ENCODE measurements at places on chromosomes 6 and 20.
A peak's percentile ranks its signal among the peaks of the same experiment; 100 is the strongest.

DNA sequence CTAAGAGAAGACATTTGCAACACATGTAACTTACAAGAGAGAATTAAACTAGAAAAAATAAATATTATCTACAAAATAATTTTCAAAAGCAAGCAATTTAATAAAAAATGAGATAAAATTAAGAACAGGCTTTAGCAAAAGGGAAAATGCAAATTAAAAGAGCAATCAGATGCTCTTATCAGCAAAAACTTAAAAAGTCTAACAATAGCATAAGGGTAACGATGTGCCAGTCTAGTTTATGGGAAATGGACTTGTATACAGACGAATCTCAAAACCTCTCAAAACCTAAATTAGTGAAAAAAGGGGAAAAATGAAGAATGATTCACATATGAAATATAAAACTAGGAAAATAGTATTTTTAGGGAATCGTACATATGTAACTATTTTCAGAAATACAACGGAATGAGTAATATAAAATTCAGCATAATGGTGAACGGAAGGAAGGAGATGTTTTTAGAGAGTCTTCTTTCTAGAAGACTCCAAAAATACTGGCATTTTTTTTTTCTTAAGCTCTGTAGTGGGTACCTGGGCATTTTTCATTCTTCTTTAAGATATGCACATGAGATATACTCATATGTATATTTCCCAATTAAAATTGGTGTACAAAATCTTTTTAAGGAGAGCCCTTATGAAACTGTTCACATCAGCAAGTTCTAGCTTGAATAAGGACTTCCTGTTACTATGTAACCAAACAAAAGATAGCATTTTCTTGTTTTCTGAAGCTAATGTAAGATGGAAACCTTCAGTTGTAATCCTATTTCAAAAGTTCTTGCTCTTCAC, 927 bp upstream of the MANEA start:
- DNase-seq = no peak

DNA sequence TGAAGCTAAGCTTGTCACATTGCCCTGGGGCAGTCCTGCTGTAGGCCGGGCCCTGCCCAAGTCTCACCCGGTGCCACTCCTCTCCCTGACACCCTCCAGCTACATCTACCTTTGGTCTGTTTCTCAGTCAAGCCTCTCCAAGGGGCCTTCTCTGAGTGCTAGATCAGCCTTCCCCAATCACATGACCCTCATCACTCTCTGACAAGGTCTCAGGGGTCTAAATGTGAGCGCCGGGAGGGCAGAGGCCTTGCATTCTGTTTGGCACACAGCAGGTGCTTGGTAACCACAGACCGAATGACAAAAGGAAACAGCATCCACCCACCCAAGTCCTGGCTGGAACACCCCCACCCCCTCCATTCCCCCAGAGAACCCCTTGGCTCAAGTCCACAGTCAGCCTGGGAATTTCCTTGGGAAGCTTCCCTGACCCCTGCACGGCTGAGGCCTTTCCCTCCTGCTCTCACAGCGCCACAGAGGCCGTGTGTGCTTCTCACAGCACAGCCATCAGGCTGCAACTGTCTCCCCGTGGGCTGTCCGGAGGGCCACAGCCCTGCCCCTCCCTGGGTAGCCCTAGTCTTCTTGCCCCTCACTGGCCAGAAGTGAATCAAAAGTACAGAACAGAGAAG, 32.9 kb downstream of the PKIG start:
- DNase-seq = no peak

DNA sequence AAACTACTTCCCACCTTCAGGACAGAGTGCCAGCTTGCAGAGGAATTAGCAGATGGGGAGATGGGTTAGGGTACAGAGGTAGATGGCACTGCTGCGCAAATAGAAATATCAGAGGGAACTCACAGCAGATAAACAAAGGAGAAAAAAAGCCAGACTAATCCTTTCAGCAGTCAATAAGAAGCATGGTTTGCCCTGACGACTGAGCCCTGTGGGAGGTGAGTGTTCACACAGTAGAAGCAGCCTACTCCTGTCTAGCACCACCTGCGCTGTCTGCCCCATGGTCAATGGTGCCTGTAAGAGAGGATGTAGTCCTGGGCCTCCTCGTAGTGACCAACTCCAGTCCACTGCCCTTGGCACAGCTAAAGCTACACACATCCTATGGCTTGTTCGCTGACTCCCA, 174.1 kb downstream of the IBTK start:
- no peak for DNase-seq

DNA sequence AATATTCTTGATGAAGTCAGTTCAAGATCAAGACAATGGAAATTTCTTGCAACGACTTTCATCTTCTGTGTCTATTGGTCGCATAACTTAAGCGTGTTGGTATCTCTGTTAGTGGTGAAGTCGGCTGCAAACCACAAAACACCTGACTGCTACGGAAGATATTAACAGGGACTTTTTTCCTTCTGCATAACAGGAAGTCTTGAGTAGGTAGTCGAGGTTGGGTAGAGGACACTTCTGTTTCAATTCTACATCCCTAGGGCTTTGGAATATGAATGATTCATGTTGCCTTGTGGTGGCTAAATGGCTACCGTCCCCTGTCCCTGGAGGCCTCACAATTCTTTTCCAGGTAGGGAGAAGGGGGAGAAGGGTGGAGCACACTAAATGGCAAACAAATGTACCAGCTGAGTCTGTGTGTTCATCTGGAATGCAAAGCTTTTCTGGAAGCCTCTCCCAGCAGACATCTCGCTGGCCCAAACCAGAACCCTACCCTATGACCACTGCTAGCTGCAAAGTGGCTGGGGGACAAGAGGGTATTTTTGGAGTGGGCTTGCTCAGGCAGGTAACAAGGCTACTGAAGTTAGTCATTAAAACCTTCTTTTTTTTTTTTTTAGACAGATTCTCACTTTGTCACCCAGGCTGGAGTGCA, 34.6 kb upstream of the NKX2-2 start:
- DNase-seq = peak; percentile 37

DNA sequence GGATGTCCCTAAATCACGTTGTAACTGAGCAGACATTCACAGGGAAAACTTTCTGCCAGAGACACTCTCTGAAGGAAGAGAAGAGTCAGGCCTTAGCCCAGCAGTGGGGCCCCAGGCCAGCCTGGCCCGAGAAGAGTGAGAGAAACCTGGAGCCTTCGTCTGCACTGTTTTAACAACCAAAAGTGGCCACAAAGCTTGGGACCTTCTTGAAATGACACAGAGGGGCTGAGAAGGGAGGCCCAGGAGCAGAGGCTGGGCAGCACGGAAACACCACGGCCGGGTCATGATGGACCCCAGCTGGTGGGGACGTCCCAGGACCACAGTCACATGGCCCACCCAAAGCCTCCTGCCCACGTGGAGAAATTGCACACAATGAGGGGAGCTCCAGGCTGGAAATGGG, 126.8 kb upstream of the THBS2 start:
- DNase-seq = no peak

- DNase-seq = no peak
Measured at GRCh38 chr20:58647796-58648501, 3.1 kb upstream of the STX16 start.

DNA sequence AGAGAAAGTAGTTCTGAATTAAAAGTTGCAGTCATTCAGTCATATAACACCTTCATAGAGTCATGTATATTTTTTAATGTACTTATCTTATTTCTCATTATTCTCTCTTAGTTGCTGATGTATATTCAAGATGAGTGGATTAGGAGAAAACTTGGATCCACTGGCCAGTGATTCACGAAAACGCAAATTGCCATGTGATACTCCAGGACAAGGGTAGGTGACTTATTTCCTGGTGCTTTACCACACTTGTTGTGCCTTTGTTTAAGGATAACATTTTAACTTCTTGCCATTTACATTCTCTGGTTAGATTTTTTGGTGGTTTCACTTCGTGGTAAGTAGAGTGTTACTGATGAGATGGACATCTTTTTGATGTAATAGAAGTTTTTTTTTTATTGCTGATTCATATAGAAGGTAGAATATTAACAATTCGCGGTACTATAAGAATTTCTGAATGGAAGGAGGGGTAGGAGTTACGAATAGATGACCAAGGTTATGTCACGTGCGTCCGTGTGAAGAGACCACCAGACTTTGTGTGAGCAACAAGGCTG, 120.5 kb downstream of the NCOA3 start:
- no peak for DNase-seq

DNA sequence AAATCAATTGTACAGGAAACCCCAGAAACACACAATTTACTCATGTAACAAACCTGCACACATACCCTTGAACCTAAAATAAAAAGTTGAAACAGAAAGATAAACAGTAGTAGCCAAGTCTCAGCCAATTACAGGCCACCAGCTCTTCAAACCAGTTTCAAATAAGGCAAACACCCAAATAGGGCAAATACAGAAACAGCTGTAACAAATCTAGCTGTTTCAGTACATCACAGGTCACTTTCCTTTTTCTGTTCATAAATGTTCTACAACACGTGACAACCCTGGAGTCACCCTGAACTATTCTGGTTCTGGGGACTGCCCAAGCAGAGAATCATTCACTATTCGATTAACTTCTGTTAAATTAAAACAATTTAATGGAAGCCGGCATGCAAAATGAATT, 329.0 kb downstream of the GJA1 start:
- no peak for DNase-seq

DNA sequence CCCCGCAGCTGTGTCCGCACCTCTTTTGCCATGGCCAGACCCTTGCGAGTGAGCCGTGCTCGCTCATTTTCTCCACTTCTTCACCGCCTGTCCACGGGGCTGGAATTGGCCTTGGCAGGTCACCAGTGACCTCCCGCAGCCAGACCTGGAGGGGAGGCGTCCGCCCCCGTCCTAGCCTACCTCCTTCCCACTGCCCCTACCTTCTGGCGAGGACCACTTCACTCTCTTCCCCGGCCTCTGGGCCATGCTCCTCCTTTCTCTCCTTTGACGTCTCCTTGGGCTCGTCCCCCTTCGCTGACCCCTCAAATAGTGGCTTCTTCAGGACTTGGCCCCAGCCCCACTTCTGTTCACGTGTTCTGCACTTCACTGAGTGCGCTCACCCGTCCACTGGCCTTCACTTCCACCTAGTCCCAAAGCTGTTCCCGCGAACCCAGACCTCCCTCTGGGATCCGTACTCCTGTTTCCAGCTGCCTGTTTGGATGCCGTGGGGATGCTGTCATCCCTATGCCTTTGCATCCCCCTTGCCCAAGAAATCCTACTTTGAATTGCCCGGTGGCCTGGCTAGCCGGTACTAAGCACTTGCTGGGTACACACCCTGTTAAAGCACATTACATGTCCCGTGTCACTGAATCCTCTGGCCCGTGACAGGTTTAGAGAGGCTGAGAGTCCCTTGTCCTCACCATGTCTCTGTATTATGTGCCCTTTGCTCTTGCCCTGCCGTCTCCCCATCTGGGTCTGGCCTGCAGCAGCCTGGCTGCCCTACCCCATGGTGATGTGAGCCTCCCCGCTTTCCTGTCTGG, 33.0 kb downstream of the SPATA2 start:
- DNase-seq = no peak

DNA sequence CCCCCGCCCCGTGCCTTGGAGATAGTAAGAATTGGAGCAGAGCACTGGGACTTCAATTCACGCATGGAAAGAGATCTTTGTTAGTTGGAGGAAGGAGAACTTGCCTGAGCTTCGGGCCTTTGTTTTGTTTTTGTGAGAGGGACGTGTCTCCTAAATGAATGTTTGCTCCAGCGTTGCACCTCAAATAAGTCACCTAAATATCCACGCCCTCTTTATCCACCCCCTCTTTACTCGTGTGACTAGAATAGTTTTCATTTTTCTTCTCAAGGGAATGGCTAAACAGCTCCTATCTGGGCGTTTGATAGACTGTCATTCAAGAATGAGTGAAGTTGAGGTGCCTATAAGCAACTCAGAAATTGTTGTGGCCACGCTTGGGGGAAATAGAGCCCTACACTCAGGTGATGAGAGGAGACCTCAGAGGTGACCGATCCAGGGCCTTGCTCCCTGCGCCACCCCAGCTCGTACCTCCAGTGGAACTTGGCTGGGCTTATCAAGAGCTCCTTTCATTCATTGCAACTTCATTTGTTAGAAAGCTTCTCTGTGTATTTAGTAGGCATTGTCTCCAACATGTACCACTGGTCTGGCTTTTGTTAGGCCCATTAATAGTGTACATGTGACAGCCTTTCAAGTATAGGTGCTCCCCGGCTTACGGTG, 861 bp downstream of the PCMTD2 start:
- no peak for DNase-seq

- DNase-seq = no peak
Measured at GRCh38 chr20:11740975-11741374, 176.7 kb upstream of the BTBD3 start.

DNA sequence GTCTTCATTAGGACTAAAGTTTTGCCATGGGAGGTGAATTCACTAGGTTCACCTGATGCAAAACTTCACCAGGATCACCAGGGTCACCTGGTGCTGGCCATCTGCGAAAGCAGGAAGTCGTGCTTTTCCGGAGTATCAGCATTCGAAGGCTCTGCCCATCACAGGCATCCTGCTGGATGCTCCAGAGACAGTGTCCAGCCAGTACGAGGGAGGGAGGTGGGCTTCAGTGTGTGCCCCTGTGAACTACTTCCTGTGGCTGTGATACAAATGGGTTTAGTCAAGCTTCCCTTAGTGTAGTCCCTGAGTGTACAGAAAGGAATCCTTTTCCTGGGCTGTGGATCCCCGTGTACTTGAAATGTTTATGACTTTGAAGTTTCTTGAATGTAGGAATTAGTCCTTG, 3.4 kb upstream of the RPS6KA2 start:
- DNase-seq = no peak
